Activated CD4-positive, alpha-beta T cell treated with anti-CD3 and anti-CD28 coated beads, Interleukin-2, amount 50 U/mL, for 16 hours (primary cell): ENCODE measurements at places on chromosomes 2 and 18.

DNA sequence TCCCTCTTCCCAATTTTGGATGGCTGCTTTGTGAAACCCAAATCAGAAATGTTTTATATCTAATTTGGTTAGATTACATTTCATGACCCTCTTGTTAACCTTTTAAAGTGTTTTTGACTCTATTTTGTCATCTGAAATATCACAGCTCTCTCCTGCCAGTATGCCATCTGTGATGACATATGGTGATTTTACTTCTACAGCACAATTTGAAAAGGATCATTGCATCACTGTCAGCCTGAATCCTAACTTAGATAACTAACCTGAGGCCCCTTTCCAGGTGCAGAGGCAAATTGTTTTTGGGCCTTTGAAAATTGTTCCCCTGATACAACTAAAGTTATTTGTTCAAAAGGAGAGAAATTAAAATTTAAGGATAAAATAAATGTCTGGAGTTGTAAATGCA lies 1023.4 kb upstream of the LRRTM1 start:
- no peak for DNase-seq

GRCh38 chr2:100606726-100607343 lies 44.0 kb downstream of the PDCL3 start:
- DNase-seq, result peak; percentile 49

DNA sequence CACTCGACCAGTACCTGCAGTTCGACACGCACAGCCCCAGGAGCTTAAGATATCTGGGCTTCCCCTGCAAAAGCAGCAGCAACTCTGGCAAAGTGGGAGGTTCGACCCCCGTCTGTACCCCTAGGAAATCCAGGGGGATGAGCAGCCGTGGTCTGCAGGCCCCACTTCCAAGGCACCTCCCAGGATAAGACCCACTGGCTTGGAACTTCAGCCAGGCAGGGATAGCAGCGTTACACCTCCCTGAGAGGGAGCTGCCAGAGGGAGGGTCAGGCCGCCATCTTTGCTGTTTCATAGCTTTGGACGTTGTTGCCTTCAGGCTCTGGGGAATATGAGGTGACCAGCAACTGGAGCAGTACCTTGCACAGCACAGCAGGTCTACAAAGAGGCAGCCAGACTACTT lies 351.1 kb downstream of the SOX11 start:
- DNase-seq, result no peak

GRCh38 chr18:2199060-2199459 lies 372.2 kb downstream of the METTL4 start:
- DNase-seq, result no peak

- DNase-seq, result no peak
These were observed 45.0 kb downstream of the SDC1 start for GRCh38 chr2:20179755-20180594.

DNA sequence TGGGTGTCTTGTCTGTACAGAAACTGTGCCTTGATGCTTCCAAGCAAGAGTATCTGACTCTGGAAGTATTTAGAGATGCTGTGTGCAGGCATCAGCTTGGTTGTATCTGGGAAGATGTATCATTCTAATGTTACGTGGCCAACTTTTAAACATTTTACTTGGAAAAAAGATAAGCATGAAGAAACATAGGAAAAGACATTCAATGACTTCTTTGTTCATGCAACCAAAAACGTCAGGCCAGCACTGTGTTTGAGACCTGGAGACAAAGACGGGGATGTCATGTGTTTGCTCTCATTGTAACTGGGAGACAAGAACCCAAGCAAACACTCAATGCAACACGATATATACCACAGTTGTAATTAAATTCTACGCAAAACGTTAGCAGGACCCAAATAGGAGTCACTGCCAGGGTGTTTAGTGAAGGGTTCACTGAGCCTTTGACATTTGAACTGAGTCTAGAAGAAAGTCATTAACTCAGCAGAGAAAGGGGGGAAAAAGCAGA lies 8.9 kb upstream of the SESTD1 start:
- no peak for DNase-seq

DNA sequence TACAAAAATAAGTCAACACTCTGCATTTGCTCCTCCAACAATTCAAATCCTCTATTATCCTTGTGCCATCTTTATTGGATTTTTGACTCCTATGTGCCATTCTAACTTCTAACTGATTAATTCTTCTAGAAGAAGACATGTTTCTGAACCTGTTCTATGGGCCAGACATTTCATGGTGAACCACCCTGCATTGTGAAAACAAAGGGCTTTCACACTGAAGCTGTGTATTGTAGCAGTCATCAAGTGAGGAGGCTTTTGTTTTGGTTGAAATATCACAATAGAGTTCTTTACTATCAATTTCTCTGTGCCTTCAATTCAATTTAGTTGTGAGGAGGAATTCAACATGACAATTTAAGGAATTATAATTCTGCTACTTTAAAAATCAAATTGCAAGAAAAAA lies 357.9 kb downstream of the PLCL1 start:
- DNase-seq, result no peak

DNA sequence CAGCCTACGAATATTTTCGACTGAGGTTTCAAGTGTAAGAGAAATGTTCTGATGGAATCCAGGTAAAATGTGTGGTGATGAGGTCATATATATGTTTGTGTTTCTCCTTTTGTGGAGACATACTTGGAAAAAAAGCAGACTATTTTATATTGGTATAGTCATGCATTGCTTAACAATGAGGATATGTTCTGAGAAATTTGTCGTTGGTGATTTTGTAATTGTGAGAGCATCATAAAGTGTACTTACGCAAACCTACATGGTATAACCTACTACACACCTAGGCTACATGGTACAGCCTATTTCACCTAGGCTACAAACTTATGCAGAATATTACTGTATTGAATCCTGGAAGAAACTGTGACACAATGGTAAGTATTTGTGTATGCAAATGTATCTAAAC lies 1849.9 kb upstream of the CELF4 start:
- DNase-seq, result no peak

GRCh38 chr2:128380061-128380889 lies 61.6 kb upstream of the HS6ST1 start:
- no peak for DNase-seq
